ENCODE measurements at places on chromosomes 6 and 20. TPM values are rescaled to one million over a fixed set of nuclear protein-coding genes. Genes with fewer than 3 reads are reported as not detected.

TCP11 gene
- not detected for total RNA-seq

AP5S1 gene
- total RNA-seq, result 17.8 TPM

ETV7 gene
- total RNA-seq, result 0.16 TPM

TAF4 gene
- total RNA-seq, result 22.0 TPM

- no peak for DNase-seq
Observed at GRCh38 chr20:52252664-52253063, 61.1 kb upstream of the ZFP64 start.

- no peak for DNase-seq
Observed at GRCh38 chr6:131692031-131692430, 9.2 kb downstream of the OR2A4 start.

DNA sequence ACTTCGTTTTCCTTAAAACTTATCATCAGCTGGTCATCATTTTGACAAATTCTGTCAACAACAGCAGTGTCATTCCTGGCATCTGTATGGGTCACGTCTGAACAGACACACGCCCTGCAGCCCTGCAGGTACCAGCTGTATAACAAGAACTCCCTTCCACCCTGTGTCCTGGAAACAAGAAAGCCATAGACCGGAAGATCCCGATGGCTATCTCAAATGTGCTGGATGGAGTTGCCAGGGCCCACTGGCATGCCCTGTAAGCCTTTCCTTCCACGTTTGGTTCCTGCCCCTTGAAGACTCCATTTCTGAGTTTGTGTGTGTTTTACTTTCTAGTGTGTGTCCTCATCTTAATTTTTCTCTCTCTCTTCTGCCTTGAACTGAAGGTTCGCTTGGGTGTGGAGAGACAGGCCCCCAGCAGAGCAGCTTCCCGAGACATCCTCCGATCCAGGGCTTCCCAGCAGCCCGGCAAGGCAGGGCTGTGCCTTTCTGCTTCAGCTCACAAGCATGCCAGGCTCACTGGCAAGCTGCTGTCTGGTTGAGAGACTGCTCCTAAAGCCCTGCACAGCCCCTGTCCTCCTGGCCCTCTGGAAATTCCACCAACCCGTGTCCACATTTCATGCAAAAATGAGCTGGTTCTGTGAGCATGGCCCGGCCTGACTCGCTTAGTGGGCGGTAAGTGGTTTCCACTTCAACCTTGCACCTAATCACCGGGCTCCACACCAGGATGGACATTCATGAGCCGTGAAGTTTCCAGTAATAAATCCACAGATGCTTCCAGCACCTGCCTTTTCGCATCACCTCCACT lies 8.7 kb downstream of the GFRA4 start:
- DNase-seq, result no peak

GRCh38 chr20:57749131-57749690 lies 39.4 kb upstream of the PMEPA1 start:
- no peak for DNase-seq

- DNase-seq, result no peak
Observed at GRCh38 chr6:163356324-163356723, 58.2 kb upstream of the QKI start.

DNA sequence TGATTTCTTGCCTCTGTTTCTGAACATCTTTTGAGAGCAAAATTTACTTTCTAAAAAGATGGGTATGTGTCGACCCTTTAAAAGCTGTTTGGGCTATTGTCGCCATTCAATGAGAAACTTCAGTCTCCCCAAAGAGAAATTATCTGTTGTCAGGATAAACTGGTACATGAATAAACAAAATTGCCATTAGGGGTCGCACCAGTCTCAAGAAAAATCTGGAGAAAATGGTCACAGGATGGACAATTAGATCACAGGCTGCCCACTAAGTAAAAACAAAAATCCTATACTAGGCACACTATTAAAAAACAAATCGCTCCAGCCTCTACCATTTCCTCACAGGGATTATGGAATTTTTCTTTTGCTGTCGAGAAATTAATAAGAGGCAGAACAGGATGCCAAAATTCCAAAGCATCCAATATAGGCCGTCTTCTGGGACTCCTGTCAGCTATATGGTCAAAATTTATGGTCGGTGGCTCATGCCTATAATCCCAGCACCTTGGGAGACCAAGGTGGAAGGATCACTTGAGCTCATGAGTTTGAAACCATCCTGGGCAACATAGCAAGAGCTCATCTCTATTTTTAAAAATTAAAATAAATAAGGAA lies 5.5 kb upstream of the HLA-E start:
- no peak for DNase-seq

DNA sequence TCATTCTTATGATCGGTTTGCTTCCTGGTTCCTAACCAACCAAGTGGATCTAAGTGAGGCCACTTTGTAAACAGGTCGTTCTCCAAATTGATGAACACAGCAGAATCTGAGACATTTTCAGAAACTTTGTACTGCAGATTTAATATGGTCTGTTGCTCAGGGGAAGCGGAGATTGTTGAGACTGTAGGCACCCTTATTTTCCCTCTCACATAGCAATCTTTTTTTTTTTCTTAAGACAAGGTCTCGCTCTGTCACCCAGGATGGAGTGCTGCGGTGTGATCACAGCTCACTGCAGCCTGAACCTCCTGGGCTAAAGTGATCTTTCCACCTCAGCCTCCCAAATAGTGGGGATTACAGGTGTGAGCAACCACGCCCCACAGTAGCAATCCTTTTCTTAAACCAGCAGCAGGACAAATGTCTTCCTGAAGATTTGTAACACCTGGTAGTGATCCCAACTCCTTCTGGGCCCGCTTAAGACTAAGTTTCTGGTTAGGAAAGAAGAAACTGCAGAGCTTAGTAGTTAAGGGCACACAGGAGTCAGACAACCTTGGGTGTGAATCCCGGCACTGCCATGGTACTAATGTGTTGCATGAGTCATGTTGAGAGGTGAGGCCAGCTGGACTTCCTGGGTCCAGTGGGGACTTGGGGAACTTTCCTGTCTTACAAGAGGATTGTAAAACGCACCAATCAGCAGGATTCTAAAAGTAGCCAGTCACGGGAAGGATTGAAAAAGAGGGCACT lies 48.4 kb upstream of the EZR start:
- no peak for DNase-seq

Data from activated naive CD4-positive, alpha-beta T cell treated with anti-CD3 and anti-CD28 coated beads, Interleukin-2, amount 50 U/mL, for 72 hours (primary cell).